ENCODE measurements at places on chromosomes 6 and 20. TPM values are rescaled to one million over a fixed set of nuclear protein-coding genes. Genes with fewer than 3 reads are reported as not detected.

DNA sequence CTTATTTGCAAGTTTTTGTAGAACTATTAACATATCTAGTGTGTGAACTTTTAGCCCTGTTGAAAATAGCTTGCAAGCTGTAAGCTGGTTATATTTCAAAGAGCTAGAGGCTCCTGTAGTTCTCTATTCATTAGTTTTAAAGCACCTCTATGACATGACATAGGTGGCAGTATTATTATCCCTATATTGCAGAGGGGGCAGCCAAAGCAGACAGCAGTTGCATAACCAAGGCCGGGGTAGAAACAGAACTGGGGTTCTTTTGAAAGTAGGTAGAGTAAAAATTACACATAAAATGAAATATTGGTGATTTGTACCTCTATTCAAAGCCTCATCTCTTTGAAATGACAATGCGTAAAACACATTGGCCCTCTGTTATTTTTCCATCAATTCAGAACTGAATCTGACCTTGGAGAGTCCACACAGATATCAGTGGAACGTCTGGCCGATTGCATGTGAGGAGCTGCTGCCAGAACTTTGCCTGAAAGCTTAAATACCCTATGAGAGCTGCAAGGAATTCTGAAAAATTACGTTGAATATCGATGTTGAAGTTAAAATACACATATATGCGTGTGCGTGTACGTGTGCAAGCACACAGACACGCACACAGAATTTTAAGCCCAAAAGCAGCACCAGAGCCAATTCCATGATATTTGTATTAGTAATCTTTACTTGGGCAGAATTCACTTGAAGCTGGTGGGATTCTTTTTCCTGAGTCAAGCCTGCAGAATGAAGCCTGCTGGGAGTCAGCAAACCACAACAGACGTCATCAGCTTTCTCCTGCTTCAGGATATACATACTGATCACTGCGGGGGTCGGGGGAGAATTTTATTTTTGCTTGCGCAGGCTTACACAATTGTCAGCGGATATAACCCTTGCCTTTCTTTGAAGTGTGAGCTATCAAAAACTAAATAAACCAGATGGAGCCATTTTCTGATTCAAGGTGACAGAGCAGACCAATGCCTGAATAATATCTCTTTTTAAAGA, 163.2 kb downstream of the PDE7B start:
- DNase-seq = no peak

AGPAT1 gene
- 105 TPM for polyA plus RNA-seq

- DNase-seq = peak; percentile 14
These were observed 52.8 kb upstream of the BMP6 start for GRCh38 chr6:7673063-7673536.

DLL1 gene
- 9.2 TPM for polyA plus RNA-seq

- peak; percentile 29 for DNase-seq
These were observed 1.5 kb downstream of the SIGLEC1 start for GRCh38 chr20:3710703-3711483.

DNA sequence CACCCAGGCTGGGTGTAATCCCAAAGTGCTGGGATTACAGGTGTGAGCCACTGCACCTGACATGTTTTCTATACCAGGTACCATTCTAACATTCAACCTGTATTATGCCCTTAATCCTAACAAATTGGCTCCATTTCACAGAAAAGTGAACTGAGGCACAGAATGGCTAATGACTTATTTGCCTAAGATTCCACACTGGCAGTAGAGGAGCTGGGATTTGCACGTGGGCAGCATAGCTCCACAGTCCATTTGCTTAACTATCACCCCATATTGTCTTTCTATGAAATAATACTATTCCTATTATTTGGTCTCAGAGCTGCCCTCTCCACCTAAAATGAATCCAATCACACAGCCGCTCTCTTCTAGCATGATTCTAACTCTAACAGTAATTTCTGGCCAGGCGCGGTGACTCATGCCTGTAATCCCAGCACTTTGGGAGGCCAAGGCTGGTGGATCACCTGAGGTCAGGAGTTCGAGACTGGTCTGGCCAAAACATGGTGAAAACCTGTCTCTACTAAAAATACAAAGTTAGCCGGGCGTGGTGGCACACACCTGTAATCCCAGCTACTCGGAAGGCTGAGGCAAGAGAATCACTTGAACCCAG, 23.3 kb upstream of the MYMX start:
- DNase-seq = no peak

All from right renal pelvis (tissue), 4 donors.